Activated naive CD8-positive, alpha-beta T cell treated with anti-CD3 and anti-CD28 coated beads, Interleukin-2, amount 10 ng/mL, durations not matched to agents 7 days and 5 days (primary cell): ENCODE measurements at places on chromosomes 7 and 10. TPM values are rescaled to one million over a fixed set of nuclear protein-coding genes. Genes with fewer than 3 reads are reported as not detected.
A peak's percentile ranks its signal among the peaks of the same experiment; 100 is the strongest.

GTF2I gene
- total RNA-seq, result 184 TPM

MMP21 gene
- total RNA-seq, result 0.20 TPM

IDI2 gene
- total RNA-seq, result not detected

FAM25C gene
- total RNA-seq, result not detected

TAS2R5 gene
- 2.6 TPM for total RNA-seq

SKIDA1 gene
- total RNA-seq, result 0.09 TPM

BEND7 gene
- total RNA-seq, result not detected

NKX2-3 gene
- total RNA-seq, result not detected

STEAP1B gene
- not detected for total RNA-seq

LRRC18 gene
- not detected for total RNA-seq

FOXP2 gene
- not detected for total RNA-seq

DNA2 gene
- 36.1 TPM for total RNA-seq

ZSWIM8 gene
- 93.4 TPM for total RNA-seq

DNA sequence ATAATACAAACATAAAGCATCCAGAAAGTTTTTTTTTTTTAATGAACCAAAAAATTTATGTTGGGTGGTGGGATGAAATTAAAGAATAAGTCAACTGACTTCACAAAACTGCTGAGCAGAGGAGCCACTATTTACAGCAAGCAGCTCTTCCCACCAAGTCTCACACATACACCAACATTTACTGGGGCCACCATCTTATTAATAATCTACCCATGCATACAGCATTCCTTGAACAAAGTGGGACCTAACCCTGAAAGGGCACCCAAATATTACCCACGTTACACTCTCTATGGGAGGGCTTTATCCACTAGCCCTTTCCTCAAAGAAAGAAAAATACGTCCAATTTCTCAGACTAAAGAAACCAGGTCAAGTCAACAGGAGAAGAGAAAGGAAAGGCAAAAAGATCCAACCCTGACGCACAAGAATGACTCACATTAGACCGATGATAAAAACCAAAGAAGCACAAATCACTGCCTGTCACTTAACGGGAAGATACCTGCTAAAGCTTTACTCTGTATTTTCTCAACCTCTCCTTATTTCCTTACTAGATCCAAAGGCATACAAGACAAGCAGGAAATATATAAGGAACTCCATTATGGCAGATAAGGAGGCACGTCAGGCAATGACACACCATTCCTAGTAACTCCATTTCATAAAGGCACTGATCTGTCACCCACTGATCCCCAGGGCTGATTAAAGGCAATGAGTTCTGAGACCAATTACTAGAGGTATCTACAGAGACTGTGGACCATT is 141.8 kb upstream of the ASAH2 start:
- H3K4me1 ChIP-seq, result peaks cover 6% of the 10 kb centered on the region
- H3K4me3 ChIP-seq, result no peak overlapping the region
- no peak for DNase-seq
- H3K27me3 ChIP-seq, result no peaks in the 10 kb centered on the region
- peaks cover 8% of the 10 kb centered on the region for H3K36me3 ChIP-seq

DNA sequence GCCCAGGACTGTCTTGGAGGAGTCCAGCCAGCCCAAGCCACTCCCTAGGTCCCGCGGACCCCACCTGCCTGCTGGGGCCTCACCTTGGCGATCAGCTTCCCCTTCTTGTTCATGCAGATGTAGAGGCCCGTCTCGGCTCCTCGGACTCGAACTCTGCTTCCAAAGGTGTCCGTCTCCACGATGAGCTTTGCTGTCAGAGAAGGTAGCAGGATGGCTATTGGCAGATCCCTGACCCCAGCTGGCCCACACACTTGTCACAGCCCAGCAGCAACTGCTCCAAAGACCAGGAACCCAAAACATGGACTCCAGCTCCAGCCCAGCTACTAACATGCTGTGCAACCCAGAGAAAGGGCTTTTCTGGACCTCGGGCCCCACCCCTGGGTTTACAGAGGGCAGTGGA is 4.5 kb downstream of the FGF8 start:
- peaks cover 58% of the 10 kb centered on the region for H3K27me3 ChIP-seq
- no peaks in the 10 kb centered on the region for H3K36me3 ChIP-seq
- peaks cover 2% of the 10 kb centered on the region for H3K4me1 ChIP-seq
- H3K4me3 ChIP-seq, result no peak overlapping the region
- DNase-seq, result no peak

DNA sequence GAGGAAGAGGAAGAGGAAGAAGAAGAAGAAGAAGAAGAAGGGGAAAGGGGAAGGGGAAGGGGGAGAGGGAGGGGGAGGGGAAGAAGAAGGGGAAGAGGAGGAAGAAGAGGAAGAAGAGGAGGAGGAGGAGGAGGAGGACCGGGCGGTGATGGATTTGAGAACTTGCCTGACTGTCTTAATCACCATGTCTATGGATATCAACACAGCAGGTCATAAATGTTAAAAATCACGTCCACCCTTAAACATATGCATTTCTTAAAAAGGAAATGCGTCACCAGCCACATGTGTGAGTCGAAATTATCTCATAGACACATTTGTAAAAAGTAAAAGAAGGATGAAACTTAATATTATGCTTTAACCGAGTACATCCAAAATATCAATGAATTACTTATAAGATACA is 42.1 kb upstream of the INSIG1 start:
- peaks cover 11% of the 10 kb centered on the region for H3K27me3 ChIP-seq
- no peaks in the 10 kb centered on the region for H3K36me3 ChIP-seq
- H3K4me1 ChIP-seq, result peaks cover 2% of the 10 kb centered on the region

DNA sequence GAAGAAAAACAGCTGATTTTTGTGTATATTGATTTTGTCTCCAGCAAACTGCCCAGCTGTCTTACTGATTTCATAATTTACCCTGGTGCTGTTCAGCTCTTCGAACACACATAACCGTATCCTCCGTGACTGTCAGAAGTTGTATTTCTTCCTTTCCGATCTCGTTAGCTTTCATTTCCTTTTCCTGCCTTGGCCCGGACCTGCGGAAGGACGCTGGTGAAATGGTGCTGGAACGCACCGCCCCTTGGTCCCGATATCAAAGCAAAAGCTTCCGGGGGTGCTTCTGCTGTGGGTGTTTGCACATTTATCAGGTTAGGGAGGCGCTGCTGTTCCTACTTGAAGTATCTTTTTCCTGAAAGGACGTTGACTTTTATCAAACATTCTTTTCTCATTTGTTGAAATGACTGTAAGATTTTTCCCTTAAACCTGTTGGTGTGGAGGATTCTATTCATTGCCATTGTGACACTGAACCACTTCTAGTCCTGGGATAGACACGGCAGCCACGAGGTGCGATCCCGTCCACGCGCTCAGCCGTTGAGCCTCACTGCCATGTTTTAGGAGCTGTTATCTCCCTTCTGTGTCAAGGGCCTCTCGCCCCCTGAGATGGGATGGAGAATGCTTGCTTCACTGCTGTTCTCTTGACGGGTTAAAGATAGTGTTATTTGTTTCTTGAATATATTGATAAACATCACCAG is 72.6 kb downstream of the FOXL3 start:
- peak overlapping the region; percentile 84 for H3K4me3 ChIP-seq
- H3K27ac ChIP-seq, result peak overlapping the region; percentile 95
- H3K4me1 ChIP-seq, result peaks cover 50% of the 10 kb centered on the region
- H3K27me3 ChIP-seq, result no peaks in the 10 kb centered on the region
- peaks cover 3% of the 10 kb centered on the region for H3K36me3 ChIP-seq
